CD4-positive, alpha-beta T cell treated with Interleukin-15 for 1 hour (primary cell): ENCODE measurements at places on chromosomes 2 and 18.

GRCh38 chr2:48105848-48106247, 199.6 kb upstream of the FBXO11 start:
- DNase-seq = no peak

- DNase-seq = no peak
Observed at GRCh38 chr2:231415029-231415428, 19.5 kb downstream of the B3GNT7 start.

- DNase-seq = peak; percentile 40
Observed at GRCh38 chr2:37189452-37190153, 1.1 kb upstream of the SULT6B1 start.

DNA sequence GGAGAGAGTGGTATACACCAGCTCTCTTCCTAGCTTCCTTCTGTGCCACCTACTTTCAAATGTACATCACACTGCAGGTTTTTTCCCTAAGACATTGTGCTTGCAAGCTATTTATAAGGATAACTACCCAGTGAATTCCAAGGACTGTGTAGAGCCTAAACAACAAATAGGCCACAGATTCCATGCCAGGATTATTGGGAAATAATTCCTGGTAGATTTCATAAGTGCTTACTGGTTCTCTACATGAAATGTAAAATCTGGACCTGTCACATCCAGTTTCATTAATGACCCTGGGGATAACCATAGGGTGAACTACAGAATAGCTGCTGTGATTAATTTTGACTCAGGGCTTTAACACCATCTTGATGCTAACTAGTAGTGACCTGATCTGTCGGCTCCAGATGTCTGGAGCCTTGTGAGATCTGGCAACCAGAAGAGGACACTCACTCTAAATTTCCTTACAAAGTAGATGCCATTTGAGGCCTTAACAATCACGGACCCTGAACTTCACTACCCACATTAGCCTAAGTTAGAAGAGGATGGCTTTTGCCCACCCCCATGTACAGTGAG, 34.3 kb upstream of the LGALSL start:
- no peak for DNase-seq

- no peak for DNase-seq
Observed at GRCh38 chr2:16104949-16105668, 164.8 kb downstream of the MYCN start.
